ENCODE measurements at places on chromosomes 1 and 21. TPM values are rescaled to one million over a fixed set of nuclear protein-coding genes. Genes with fewer than 3 reads are reported as not detected.

DNA sequence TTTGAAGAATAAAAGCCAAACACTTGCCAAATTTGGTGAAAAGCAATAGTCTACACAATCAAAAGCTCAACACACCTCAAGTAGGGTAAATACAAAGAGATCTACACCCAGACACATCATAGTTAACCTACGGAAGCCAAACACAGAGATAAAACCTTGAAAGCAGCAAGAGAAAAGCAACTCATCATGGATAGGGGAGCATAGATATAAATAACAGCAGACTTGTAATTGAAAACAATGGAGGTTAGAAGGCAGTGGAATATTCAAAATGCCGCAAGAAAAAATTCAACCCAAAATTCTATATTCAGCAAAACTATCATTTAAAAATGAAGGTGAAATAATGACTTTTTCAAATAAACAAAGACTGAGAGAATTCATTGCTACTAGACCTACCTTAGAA, 105.1 kb downstream of the ITSN1 start:
- no peak for DNase-seq

GRCh38 chr1:21662426-21663247, 6.5 kb downstream of the RAP1GAP start:
- no peak for DNase-seq

DNA sequence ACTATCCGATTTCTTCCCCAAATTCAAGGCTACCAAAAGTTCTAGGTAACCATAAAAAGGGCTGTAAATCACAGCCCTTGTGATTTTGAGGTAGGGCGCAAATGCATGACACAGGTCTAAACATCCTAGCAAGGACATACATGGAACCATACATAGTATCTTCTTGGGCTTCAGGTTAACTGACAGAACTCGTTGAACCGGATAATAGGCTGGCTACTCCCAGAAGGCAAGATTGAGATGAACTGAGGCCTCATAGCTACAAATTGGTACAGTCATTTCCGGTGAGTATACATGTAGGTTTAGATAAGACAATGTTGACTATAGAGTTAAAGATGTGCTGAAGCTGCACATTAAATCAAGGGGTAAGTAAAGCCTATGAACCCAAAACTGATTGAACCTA, 27.3 kb upstream of the TP53BP2 start:
- no peak for DNase-seq

DNA sequence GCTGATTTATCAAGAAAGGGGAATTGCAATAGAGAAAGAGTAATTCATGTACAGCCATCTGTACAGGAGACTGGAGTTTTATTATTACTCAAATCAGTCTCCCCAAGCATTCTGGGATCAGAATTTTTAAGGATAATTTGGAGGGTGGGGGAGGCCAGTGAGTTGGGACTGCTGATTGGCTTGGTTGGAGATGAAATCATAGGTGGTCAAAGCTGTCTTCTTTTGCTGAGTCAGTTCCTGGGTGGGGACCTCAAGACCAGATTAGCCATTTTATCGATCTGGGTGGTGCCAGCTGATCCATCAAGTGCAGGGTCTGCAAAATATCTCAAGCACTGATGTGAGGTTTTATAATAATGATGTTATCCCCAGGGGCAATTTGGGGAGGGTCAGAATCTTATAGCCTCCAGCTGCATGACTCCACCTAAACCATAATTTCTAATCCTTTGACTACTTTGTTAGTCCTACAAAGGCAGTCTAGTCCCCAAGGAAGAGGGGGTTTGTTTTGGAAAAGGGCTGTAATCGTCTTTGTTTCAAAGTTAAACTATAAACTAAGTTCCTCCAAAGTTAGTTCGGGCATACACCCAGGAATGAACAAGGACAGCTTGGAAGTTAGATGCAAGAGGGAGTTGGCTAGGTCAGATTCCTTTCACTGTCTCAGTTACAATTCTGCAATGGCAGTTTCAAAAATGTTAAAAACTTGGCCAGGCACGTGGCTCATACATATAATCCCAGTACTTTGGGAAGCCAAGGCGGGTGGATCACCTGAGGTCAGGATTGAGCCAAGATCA, 16.9 kb upstream of the RAB3B start:
- no peak for DNase-seq

DNA sequence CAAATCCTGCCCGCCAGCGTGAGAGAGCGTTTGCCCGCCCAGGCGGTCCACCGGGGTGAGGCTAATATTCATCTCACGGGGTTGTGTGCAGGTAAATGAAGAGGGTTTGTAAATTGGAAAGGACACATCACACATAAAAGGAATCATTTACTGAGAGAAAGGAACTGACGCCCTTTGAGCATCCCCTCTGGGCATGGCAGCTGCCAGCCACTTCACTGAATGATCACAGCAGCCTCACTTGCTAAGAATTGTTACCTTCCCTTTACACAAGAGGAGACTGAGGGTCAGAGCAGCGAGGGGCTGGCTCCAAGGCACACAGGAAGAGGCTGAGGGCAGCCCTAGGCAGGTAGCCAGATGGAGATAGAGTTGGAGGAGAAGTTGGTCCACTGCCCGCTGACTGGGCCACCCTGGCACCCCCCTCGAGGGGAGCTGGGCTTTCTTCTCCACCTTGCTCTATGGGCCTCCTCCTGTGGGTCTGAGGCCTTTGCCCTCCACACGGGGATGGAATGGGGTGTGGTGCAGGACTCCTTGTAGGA, 96.0 kb downstream of the FOXD2 start:
- no peak for DNase-seq

- no peak for DNase-seq
These were observed 42.1 kb downstream of the RRAGC start for GRCh38 chr1:38817267-38818174.

DNA sequence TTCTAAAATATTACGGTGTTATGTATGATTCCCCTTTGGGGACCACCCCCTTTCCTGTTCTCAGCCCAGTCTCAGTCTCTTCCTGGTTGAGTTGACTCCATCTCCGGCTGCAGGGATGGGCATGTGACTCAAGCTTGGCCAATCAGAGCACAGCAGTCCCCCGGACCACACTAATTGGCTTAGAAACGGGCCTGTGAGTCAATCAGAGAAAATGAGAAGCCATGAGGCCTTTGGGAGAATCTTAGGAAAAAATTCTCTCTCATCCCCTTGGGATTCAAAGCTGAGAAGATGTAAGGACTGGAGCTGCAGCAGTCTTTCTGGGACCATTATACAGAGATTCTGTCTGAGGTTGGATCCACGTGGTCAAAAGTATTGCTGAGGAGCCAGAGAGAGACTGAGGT, 10.7 kb upstream of the FHAD1 start:
- no peak for DNase-seq

GRCh38 chr1:215417122-215417521, 150.0 kb upstream of the KCTD3 start:
- DNase-seq: no peak

GRCh38 chr1:158506369-158506987, 34.5 kb downstream of the OR10R2 start:
- no peak for DNase-seq

GRCh38 chr21:22421416-22422180, 1423.4 kb downstream of the NCAM2 start:
- DNase-seq: no peak

GRCh38 chr21:33088384-33088783, 18.4 kb downstream of the OLIG1 start:
- no peak for DNase-seq

- DNase-seq: no peak
These were observed 36.4 kb downstream of the DNM3 start for GRCh38 chr1:171877701-171878100.

DNA sequence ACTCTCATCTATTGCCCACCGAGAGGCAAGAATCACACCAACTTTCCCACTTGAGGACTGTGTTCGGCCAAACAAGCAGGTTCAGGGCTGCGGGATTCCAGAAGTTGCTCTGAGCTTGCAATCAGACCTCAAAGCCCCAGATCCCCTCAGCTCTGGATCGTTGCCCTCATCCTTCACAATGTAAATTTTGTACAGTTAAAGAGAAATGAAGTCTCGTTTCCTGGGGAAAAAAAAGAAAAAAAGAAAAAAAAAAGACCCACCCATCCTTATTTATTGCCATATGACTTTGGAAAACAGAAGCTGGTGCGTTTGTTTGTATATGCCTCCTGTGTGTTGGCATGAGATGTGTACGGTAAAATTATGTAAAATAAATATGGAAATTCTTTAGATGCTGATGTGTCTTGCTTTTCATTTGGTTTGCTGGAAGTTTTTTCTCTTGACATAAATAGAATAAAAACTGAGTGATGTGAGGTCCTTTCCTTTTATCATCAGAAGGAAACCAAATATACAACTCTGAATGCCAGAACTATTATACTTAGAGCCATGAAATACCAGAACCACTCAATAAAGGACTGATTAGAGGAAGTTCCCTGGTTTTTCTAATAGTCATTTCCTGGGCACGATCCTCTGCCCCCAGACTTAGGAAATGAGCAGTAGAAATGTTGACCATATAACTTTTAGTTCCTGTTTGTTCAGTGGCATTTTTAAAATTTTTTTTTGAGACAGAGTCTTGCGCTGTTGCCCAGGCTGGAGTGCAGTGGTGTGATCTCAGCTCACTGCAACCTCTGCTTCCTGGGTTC, 48.7 kb downstream of the LHX4 start:
- no peak for DNase-seq

DNA sequence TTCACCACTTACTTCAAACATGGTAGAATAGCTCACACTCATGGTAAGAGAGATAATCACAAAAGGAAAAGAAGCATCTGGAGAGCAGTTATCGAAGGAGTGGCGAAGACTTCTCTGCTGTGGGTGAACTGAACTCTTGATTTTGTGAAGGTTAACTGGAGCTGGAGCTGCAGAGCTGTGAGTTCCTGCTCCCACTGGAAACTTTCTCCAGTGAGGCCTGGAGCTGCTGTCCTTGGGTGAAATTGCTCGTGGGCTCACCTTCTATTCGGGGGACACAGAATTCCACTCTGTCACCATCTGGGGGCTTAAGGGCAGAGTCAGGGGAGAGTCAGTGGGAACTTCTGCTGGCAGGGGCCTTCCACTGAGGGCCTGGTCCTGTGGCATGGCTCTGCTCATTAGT, 45.9 kb downstream of the MAB21L3 start:
- no peak for DNase-seq

- no peak for DNase-seq
These were observed 26.3 kb upstream of the ST6GALNAC3 start for GRCh38 chr1:76048219-76048618.

- no peak for DNase-seq
These were observed 9.6 kb upstream of the GUCA2A start for GRCh38 chr1:42173961-42174735.

GRCh38 chr1:84398175-84399155, at the start of gene DNASE2B:
Gene DNASE2B, plus strand, starts transcription at chr1:84398484. Its CDS starts 81 bp downstream, at chr1:84398565.
- no peak for DNase-seq

- DNase-seq: peak; percentile 46
These were observed 53.2 kb downstream of the RIPK4 start for GRCh38 chr21:41713495-41714281.

DNA sequence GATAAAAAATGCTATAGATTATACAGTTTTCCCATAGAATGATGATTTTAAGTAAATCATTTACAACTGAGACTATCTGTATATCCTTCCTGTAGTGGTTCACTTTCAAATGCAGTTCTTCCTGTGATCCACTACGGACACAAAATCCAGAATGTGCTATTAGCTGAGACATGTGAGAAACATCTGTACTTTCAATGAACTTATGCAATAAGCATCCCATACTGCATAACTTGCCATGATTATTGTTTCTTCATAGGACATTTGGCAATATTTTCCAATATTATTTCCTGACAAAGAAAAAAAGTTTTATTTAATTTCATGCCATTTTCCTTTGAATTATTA, 83.5 kb upstream of the PRDX6 start:
- DNase-seq: no peak

DNA sequence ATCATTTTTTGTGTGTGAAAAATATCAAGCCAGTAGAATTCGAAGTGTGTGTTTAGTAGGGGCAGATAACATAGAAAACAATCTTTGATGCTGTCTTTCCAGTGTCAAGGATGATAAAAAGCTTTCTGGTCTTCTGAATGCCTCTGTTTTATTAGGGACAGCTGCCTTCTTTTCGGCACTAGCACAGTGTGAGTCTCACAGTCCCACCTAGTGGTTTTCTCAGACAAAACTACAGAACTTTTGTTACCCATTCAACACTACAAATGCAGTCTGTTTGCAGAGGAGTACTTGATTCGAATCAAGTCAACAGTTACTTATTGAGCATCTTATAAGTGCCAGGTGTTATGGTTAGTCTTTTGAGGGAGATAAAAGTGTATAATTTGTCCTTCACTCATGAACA, 30.6 kb upstream of the MCOLN3 start:
- no peak for DNase-seq

- no peak for DNase-seq
These were observed 173.6 kb upstream of the SGIP1 start for GRCh38 chr1:66360285-66360724.

- no peak for DNase-seq
These were observed 249.0 kb upstream of the ZP4 start for GRCh38 chr1:238139713-238140112.

GRCh38 chr1:11284784-11285183, 11.8 kb downstream of the UBIAD1 start:
- DNase-seq: no peak

GRCh38 chr1:104646233-104646632, 896.5 kb downstream of the AMY1C start:
- DNase-seq: no peak

DNA sequence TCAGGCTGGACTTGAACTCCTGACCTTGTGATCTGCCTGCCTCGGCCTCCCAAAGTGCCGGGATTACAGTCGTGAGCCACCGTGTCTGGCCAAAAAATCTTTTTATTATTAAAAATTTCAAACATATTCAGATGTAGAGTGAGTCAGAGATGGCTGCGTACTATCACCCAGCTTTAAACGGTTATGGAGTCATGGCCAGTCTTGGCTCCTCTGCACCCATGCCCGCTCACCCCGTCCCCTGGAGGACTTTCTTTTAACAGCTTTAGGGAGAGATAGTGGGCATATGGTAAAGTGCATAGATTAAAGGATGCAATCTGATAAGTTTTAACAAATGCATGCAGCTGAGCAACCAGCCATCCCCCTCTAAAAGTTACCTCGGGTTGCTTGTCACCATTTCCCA, 51.8 kb downstream of the TNFRSF8 start:
- DNase-seq: no peak

GRCh38 chr1:245717611-245718010, 562.8 kb downstream of the KIF26B start:
- no peak for DNase-seq

DNA sequence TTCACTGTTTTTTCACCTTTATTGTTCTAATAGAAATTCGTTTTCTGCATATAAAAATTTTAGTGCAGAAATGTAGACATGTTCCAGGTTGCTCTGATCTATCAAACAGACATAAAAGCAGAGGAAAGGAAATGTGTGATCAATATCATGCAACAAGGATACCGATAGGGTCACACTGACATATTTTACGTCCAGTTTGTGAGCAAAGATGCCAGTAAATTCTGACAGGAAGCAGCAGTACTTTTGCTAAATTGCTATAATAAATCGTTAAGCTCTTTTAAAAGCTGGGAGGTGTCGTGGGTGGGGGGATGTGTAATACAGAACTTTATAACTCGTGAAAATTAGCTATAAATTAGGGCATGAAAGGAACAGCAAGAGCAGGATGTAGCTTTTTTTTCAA, 955.2 kb downstream of the BRINP3 start:
- no peak for DNase-seq

GRCh38 chr1:244836135-244836521, 670 bp downstream of the COX20 start:
- peak; percentile 20 for DNase-seq

The GAS5 gene
- 614 TPM for polyA plus RNA-seq

The CFAP141 gene
- polyA plus RNA-seq: not detected

The LDLRAD1 gene
- 0.07 TPM for polyA plus RNA-seq

The CFHR3 gene
- 0.13 TPM for polyA plus RNA-seq

The TYW3 gene
- polyA plus RNA-seq: 38.7 TPM

The FAM110D gene
- polyA plus RNA-seq: 0.67 TPM

The TMIGD3 gene
- polyA plus RNA-seq: 1.0 TPM

The RPE65 gene
- polyA plus RNA-seq: 0.31 TPM

The ATP1A4 gene
- 0.32 TPM for polyA plus RNA-seq

The ATP5PO gene
- polyA plus RNA-seq: 297 TPM

The PYHIN1 gene
- polyA plus RNA-seq: 0.13 TPM

The KCNT2 gene
- 11.2 TPM for polyA plus RNA-seq

All from renal cortex interstitium (tissue), 15 donors.